ENCODE measurements at places on chromosomes 13 and 19.

- DNase-seq = no peak
Measured at GRCh38 chr19:50313812-50314536, 15.2 kb downstream of the KCNC3 start.

GRCh38 chr13:52447354-52447753, 3.1 kb downstream of the VPS36 start:
- DNase-seq = no peak

DNA sequence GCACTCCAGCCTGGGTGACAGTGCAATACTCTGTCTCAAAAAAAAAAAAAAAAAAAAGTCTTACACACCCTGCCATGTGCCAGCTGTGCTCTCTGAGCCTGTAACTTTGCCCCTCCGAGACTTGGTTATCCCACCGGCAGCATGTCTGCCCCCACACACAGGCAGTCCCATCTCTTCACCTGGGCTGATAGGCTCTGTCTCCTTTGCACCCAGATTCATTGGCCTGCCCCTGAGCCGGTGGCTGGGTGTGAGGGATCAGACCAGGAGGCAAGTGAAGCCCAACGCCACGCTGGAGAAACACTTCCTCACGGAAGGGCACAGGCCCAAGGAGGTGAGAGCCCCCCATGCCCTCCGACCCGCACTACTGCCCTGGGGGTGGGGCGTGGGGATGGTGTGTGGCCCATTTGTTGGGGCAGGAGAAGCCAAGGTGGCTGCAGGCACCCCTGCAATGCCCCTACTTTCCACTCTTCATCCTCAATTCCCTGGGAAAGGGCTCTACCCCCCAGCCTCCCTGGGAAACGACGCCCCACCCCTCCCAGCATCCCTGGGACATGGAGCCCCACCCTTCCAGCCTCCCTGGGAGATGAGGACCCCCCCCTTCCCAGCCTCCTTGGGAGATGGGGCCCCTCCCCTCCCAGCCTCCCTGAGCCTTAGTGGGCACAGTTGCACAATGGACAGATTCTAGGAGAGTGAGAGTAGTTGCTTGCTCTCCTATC, 45.3 kb downstream of the CERS4 start:
- no peak for DNase-seq

DNA sequence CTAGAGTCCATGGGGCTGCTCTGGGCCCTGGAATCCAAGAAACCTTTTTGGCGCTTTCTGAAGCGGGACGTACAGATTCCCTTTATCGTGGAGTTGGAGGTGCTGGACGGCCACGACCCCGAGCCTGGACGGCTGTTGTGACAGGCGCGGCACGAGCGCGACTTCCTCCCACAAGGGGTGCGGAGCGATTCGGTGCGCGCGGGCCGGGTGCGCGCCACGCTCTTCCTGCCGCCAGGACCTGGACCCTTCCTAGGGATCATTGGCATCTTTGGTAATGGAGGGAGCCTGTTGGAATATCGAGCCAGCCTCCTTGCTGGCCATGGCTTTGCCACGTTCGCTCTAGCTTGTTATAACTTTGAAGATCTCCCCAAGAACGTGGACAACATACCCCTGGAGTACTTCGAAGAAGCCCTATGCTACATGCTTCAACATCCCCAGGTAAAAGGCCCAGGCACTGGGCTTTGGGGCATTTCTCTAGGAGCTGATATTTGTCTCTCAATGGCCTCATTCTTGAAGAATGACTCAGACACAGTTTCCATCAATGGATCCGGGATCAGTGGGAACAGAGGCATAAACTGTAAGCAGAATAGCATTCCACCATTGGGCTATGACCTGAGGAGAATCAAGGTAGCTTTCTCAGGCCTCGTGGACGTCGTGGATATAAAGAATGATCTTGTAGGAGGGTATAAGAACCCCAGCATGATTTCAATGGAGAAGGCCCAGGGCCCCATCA, 3.5 kb upstream of the ZFP82 start:
- no peak for DNase-seq

- DNase-seq = no peak
Measured at GRCh38 chr19:50703915-50704796, 15.4 kb downstream of the SHANK1 start.

DNA sequence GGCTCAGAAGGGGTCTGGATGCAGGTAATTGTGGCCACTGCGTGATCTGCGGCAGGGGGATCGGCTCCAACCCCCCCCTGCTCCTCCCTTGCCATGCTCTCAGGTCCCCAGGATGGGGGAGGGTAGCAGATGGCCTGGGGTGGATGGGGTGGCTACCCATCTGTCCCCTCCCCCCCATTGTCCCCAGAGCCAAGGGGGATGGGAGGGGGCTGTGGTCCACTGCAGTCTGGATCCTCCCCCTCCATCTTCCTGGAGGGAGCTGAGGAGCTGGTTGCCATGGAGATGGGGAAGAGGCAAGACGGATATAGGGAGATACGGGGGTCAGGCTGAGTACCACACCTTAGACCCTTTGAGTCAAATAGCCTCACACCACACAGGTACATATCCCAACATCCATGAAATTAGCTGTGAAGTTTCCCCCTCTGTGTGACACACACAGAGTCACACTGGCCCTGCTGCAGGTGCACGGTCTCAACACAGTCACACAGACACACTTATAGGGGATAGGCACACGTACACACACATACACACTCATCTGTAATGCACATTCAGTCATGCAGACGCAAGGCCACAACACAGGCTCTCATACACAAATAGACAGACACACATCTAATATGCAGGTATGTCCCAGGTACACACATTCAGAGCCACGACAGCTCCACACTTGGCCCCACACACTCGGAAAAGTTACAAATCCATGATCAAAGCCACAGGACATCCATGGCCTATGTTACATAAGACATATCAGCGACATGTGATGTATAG, 1.8 kb upstream of the NOVA2 start:
- DNase-seq = no peak

DNA sequence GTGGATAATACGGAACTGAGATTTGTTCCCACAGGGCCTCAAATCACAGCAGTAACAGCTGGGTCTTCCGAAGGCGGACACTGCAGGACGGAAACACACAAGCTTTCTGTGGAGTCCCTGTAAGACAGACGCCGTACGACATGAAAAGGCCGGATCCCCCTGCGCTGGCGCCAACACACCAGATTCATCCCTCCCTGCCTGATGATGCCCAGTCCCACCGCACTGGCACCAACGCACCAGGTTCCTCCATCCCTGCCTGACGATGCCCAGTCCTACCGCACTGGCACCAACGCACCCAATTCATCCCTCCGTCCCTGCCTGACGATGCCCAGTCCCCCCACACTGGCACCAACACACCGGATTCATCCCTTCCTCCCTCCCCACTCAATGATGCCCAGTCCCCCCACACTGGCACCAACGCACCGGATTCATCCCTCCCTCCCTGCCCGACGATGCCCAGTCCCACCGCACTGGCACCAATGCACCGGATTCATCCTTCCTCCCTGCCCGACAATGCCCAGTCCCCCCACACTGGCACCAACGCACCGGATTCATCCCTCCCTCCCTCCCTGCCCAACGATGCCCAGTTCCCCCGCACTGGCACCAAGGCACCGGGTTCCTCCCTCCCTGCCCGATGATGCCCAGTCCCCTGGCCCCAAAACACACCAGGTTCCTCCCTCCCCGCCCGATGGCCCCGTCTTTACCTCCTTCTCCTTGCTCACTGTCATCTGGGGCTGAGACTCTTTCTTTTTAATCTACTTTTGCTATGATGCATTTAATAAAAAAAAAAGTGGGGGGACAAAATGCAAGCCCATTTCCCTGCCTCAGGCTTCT, 55.1 kb downstream of the RASA3 start:
- no peak for DNase-seq

- no peak for DNase-seq
Measured at GRCh38 chr13:71056581-71056980, 810.4 kb downstream of the DACH1 start.

GRCh38 chr19:33207040-33207620, 13.0 kb downstream of the LRP3 start:
- no peak for DNase-seq

DNA sequence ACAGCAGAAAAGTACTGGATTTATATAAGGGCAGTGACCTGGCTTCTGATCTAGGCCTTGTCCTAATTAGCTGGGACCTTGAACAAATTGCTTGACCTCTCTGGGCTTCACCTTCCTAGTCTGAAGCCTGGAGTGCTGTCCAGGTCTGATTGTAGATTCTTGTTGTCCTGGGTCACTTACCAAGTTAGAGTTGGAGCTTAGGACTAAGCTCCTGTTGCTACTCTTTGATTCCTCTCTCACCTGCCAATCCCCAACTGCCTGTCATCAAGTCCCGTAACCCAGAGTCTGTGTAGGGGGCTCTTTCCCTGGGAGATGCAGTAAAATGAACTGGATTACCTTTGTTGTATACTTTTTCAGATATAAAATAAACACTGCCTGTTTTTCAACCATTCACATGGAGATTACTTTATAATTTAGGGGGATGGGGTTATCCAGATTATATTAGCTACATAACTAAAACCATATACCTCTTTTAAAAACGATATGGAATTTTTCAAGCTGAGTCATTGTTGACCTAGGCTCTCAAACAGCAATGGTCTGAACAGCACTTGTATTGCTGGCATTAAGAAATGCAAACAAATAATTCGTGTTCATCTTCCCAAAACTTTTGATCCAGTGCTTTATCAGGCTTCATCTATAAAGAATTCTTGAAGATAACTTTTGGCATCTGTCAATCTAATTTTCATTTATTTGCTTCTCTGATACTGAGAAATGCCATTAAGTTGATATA, 5.8 kb downstream of the ARHGAP35 start:
- DNase-seq = no peak

DNA sequence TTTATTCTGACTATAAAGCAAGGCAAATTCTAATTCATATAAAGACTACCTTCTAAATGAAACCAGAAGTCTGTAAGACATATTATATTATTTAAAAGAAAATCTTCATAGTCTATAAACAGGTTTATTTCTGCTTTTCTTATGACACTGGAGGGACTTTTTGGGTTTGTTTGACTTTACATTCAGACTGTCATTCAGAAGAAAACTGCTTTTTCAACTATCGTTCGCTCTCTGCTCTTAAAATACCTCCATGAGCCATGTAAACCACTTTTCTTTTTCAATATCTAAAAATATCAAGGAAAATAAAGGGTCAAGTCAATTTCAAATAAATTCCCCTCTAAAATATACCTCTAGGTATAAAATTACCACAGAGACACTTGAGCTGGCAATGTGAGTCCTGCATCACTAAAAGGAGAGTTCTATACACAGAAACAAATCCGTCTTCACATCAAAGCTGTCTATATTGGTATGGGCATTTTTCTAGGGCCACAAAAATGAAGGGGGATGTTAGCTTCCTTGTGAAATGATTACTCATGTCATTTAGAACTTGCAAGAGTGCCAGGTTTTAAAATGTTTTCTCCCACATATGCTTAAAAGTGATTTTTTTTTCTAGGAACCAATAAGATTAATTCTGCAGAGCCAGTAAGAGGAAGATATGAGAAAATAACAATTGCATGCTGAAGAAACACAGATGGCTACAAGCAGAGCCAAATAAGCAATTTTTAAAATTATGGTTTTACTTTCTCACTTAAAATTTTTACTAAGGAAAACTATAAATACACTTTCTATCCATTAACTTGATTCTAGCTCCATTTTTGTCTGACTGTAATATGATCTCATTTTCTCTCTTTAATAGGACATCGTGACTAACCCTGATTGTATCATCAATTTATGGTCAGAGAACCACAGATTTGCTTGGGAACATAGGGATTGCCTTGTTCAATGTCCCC, 181.8 kb downstream of the TBC1D4 start:
- no peak for DNase-seq

DNA sequence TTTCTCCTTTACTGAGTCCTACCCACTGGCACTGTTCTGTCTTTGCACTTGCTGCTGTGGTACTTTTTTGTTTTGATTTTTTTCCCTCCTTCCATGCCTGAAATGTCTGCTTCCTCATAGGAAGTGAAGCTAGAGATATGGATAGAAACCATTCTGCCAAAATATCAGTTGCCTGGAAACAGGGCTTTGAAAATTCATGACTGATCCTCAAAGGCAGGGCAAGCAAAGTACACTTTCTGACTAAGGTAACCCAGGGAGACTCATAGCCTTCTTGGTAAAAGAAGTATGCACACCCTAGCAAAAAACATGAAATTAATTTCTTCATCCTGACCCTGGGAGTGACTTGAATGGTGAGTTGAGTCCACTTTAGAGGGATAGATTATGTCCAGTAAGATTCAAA, 329.8 kb downstream of the MYO16 start:
- no peak for DNase-seq

- no peak for DNase-seq
Measured at GRCh38 chr19:46546194-46546896, 50.7 kb upstream of the PNMA8B start.

GRCh38 chr13:31138515-31138914, 23.2 kb downstream of the HSPH1 start:
- no peak for DNase-seq

- DNase-seq = no peak
Measured at GRCh38 chr13:51330791-51331190, 8.7 kb upstream of the SERPINE3 start.

DNA sequence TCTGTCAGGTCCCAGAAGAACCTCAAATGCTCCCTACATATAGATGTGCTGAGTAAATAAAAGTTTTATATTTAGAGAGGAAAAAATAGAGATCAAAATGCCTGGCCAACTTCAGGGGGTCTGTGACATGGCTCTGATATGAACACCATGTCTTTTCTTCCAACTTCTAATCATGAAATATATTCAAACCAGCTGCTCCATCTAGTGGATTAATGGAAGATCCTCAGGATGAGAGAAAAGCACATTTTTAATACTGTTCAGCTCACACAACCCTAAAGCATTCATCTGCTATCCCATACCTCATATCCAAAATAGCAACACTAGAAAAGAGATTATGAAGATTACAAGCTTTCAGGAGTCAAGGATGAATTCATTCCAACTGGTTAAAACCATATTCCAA, 56.0 kb upstream of the DOCK9 start:
- no peak for DNase-seq

DNA sequence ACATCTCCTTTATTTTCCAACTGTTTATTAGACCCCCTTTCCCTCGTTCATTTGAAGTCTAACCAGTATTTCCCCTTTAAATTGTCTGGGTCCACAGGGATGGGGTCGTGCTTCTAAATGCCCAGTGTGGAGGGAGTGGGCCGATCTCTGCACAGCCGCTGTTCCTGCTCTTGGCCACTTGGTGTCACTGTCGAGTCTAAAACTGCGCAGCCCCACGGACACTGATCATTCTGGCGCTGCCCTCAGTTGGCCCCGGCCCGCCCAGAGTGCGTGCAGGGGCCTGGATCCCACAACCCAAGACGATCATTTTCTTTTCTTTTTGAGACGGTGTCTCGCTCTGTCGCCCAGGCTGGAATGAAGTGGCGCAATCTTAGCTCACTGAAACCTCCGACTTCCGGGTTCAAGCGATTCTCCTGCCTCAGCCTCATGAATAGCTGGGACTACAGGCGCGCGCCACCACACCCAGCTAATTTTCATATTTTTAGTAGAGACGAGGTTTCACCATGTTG, 12.0 kb downstream of the WDR88 start:
- DNase-seq = peak; percentile 46

- DNase-seq = no peak
Measured at GRCh38 chr13:73079359-73079758, 20.6 kb downstream of the KLF5 start.
